ENCODE measurements at places on chromosomes 11 and 22.

- DNase-seq: no peak
Measured at GRCh38 chr22:49785046-49785521, 42.6 kb downstream of the BRD1 start.

GRCh38 chr11:10204021-10204420 lies 90.0 kb downstream of the SBF2 start:
- DNase-seq: no peak

DNA sequence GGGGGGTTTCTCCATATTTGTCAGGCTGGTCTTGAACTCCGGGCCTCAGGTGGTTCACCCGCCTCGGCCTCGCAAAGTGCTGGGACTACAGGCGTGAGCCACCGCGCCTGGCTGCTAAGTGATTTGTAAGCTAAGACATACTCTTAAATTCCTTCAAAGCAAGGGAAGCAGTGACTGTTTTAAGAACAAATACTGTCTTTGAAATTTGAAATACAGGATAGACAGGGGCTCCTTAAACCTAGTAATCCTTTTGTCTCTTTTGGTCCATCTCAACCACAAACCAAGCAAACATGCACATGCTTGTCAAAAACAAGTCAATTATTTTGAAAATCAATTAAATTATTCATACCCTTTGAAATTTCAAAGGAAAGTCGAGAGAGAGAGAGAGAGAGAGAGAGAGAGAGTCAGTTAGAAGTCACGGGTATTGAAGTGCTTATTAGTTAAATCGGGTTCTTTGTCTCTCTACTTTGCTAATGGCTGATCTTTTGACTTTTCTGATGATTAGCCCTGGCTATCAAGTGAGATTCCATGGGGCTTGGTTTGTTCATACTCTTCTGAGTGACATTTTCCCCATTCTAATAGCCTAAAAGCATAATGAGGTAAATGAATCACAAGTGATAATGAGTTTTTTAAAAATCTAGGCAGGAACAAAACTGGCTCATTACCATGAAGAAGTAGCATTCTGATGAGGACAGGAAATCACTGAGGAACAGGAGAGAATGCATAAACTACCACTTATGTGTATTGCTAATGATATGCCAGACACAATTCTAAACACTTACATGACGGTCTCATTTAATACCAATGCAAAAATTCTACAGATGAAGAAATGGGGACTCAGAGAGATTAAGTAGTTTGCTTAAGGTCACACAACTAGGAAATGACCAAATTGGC lies 48.0 kb downstream of the MCHR1 start:
- DNase-seq: peak; percentile 49

- DNase-seq: no peak
Measured at GRCh38 chr11:91243630-91244029, 981.0 kb upstream of the FAT3 start.

DNA sequence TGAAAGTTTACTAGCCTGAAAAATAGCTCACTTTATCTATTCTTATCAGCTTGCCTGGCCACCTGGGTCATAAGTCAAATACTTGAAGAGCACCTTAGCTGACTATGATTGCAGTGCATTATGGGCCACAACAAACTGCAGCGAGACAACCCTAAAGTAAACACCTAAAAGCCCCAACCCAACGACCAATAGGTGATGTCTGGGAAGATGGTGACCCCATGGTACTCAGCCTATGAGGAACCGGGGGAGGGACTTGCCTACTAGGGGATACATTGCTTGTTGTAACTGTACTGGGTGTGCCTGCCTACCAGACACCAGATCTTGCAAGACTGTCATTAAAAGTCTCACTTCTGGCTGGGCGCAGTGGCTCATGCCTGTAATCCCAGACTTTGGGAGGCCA lies 35.6 kb upstream of the APOBEC3A start:
- no peak for DNase-seq

DNA sequence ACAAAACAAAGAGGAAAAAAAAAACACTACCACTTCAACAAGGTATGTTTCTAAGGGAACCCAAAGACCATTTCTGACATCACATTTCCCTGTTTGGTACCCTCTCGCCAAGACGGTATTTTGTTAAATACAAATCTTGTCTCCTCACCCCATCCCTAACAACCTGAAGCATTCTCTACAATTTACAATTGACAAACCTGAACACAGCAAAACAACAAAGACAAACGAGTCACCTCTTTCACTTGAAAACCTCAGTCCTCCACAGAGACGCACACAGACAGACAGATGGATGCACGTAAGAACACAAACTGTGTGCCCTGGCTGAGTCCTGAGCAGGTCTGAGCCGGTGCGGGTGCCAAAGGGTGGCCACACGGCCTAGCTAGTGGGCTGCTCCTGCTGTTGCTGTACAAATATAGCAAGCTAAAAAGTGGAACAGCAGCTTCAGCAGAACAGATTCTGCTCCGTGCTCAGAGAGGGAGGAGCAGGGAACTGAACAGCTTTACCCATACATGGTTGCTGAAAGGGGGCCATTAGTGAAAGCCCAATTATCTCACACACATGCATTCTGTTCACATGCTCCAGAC lies 28.5 kb downstream of the CELF1 start:
- peak; percentile 50 for DNase-seq

DNA sequence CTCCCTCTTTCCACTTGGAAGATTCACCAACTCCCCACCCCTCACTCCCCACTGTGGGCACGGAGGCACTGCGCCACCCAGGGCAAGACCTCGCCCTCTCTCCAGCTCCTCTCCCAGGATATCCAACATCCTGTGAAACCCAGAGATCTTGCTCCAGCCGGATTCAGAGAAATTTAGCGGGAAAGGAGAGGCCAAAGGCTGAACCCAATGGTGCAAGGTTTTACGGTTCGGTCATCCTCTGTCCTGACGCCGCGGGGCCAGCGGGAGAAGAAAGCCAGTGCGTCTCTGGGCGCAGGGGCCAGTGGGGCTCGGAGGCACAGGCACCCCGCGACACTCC lies 397 bp upstream of the CD44 start:
- no peak for DNase-seq

- DNase-seq: no peak
Measured at GRCh38 chr11:77959434-77959833, 35.0 kb downstream of the INTS4 start.

DNA sequence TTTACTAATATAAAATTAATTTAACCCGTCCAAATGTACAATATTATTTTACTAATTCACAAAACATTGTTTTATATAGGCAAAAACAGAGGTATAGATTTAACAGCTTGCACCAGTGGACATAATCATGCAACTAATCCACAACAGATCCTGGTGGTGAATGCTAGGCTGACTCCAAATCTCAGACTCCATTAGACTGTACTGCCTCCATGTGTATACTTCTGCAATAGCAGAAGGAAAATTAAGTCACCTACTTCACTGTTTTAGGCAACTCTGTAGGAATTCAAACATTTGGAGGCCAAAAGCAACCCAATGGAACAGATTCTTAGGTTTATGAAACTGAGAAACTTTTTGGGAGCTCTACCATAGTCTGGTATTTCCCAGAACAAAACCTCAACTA lies 30.0 kb upstream of the RAB39A start:
- DNase-seq: no peak

All from activated CD4-positive, alpha-beta T cell treated with anti-CD3 and anti-CD28 coated beads for 36 hours (primary cell).